ENCODE measurements at places on chromosomes 4 and X.
A peak's percentile ranks its signal among the peaks of the same experiment; 100 is the strongest.

GRCh38 chr4:132395561-132395960 lies 753.5 kb upstream of the PCDH10 start:
- no peak for DNase-seq

DNA sequence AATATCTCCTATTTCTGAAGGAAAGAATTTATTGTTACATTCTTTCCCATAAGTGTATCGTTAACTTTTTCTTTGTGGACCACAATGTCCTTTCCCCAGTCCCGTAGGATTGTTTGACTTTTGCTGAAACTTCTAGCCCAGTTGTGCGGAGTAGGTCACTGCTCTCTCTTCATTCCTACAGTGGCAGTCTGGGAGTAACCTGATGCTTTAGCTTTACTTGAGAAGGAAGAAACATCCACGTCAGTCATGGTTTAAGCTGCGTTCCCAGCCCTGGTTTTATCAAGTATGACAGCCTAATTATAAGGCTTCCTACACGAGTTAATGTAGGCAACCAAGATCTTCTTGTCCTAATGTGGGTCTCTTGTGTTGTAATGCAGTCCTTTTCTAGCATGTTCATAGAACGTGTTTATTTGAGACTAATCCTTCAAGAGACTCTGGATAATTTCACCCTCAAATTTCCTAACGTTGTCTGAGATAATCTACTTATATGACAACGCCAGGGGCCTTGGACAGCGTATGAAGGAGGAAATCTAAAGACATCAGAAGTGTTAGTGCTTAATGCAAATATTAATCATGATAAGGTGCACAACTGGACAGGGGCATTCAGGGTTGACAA lies 40.8 kb upstream of the GRPR start:
- DNase-seq, result no peak

DNA sequence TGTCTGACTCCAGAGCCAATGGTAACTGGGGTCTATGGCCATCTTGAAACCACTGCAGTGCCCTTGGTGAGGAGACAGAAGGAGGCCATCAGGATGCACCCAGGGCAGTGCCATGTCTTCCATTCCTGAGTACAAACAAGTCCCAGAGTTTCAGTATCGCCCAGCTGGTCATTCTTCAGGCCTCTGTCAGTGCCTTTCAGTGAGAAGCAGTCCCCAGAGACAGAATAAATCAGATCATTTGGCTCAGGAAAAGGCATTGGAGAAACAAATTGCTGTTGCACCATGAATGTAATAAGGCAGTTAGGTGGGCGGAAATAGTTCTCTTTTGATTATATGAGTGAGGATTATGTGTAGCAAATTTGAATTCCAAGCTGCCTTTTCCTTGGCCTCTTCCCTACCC lies 21.3 kb downstream of the ADGRG4 start:
- no peak for DNase-seq

GRCh38 chr4:7007944-7008343 lies 35.2 kb upstream of the TADA2B start:
- DNase-seq, result no peak

DNA sequence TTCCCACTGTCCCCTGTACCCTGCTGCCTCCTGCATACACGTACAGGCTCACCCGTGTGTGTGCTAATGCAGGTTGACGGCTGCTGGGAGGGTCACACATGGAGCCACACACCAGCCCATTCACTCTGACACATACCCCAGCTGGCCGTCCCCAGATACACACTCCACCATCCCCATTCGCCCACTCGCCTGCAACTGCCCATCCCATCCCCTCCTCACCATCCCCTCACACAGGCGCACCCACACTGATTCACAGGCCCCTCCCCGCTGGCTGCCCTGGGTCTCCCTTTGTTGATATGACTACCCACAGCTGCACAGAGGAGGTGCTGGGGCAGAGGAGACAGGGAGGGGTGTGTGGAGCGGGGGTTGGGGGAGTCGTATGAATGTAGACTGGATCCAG lies 25.7 kb downstream of the PJA1 start:
- no peak for DNase-seq

DNA sequence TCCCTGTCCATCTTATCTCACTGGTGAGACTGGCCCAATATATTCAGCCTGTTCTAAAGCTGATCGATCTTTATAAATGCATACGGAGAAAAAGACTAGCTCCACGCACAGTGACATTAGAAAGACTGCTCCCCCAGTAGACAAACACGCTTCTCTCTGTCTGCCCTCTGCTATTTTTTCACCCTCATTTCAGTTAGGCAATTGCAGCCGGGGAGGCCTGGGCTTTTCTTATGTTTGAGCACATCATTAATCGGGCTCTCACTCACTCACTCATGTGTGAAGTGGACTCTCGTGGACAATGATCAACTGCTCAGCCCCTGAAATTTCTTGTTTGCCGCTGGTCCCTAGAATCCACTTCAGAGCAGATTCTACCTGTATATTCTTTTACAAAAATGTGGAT lies 824.7 kb upstream of the TENM3 start:
- DNase-seq, result no peak

DNA sequence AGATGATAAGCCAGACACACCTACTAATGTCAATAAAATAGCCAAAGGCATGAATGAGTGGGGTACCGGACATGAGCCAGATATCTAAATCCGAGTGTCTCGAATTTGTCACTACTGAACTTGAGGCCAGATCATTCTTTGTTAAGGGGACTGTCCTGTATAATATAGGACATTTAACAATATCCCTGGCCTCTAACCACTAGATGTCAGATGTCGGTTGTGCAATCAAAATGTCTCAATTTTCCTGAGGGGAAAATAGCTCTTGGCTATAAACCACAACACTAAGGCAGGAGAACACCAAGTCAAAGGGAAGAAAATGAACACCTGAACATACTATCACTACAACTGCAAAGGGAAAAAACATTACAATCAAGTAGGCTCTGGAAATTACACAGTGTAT lies 154.5 kb downstream of the GPM6A start:
- no peak for DNase-seq

- DNase-seq, result peak; percentile 21
These were observed 63.8 kb upstream of the TAPT1 start for GRCh38 chr4:16289897-16290554.

GRCh38 chr4:165085946-165086345 lies 26.7 kb downstream of the TMEM192 start:
- no peak for DNase-seq

DNA sequence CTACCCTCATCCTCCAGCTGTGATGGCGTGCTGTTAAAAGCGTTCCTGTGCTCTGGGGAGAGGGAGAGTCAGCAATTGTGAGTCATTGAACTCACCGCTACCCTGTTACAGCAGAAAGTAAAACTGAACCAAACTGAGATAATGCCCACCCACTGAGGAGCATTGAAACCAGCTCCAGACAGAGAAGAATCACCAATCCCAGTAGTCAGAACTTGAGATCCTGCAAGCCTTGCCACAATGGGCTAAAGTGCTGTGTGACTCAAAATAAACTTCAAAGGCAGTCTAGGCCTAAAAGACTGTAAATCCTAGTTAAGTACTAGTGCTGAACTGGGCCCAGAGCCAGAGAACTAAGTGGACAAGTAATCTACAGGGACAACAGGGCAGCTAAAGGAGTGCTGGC lies 1394.2 kb upstream of the DIAPH2 start:
- no peak for DNase-seq

DNA sequence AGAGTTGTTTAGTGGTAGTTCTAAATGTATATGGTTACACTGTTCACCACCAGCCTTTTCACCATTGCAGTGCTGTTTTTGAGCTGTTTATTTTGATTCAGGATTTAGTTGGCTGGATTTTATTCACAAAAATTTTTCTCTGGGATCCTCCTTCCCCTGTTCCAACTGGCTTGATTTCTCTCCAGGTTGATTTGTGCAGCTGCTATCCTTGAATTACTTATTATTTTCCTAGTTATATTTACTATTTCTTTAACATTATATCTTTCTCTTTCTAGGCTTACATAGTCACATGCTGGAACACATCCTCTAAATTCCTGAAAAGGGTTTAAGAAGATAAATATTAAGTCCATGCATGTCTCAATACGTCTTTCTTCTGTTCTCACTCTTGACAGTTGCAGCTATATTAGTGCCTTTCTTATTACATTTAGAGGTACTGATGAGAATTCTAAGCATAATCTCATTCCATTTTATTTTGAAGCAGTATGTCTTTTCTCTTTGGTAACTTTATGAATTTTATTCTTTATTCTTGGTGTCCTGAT lies 82.2 kb downstream of the SUPT20HL2 start:
- DNase-seq, result no peak

DNA sequence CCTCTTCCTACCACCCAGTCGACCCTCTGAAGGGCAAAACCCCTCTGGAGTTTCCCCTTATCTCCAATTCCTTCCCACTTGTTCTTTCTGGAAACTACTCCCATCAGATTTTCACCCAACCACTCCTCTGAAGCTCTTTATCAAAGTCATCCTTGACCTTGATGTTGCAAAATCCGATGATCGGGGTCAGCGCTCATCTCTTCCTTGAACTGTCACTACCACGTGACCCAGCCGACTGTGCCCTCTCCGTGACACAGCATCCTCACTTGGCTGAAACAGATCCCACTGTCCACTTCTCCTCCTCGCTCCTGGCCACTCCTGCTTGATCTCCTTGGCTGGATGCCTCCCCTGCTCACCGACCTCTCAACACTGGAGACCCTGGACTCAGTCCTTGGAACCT lies 1.1 kb downstream of the CFAP99 start:
- DNase-seq, result no peak

DNA sequence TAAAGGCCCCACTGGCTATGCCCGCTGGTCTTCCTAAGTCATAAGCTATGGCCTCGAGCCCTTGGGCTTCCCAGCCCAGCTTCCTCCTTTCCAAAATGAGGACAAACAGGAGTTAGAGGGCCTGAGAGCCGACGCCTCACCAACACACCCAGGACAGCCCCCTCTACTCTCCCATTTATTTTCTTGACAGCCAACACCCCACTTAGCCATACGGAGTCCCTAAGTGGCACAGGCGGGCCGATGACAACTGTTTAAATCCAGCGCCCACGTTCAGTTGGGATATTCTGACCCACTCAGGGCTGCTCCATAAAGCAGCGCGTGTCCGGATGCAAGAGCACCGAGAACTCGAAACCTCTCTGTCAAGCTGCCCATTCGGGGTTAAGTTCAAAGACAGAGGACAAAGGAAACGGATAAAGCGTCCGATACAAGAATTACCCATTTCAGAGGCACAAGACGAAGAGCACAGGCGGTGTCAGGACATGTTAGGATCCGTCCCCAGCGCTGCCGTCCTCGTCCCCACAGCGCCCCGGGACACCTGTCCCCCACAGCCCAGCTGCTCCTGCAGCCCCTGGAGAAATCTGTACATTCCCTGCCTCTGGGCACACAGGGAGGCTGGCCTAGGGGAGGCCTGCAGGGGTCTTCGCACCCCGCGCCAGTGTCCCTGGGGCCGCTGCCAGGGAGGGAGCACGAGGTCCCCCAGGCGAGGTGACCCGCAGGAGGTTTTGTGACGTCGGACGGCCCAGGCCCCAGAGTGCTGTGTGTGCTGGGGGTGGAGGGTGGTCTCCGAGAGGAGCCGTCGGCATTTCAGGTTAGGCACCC lies 1.2 kb downstream of the PRKX start:
- no peak for DNase-seq

GRCh38 chrX:14496674-14497073 lies 32.7 kb upstream of the GLRA2 start:
- DNase-seq, result peak; percentile 0
